ENCODE measurements at places on chromosomes 3 and 15.
A peak's percentile ranks its signal among the peaks of the same experiment; 100 is the strongest.

DNA sequence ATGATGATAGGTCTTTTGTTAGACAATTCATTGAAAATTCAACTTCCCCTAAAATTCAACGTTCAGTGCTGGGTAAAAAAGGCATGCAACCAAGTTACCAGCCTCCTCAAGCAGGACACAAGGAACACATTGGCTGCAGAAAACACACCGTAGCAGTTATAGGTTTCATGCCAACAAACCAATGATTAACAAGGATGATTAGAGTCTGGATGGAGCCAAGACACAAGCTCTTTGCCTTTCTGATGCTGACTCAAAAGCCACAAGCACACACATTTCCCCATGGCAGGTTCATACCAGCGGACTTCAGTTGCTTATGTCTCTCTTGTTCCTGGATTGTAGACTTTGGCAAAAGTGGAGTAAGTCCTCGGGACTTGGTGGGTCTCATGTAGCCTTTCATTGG is 105.8 kb downstream of the DHX30 start:
- H3K4me3 ChIP-seq = no peak overlapping the region
- no peak for DNase-seq
- H3K36me3 ChIP-seq = no peaks in the 10 kb centered on the region
- H3K27ac ChIP-seq = no peak overlapping the region
- no peaks in the 10 kb centered on the region for H3K27me3 ChIP-seq
- peaks cover 31% of the 10 kb centered on the region for H3K4me1 ChIP-seq

DNA sequence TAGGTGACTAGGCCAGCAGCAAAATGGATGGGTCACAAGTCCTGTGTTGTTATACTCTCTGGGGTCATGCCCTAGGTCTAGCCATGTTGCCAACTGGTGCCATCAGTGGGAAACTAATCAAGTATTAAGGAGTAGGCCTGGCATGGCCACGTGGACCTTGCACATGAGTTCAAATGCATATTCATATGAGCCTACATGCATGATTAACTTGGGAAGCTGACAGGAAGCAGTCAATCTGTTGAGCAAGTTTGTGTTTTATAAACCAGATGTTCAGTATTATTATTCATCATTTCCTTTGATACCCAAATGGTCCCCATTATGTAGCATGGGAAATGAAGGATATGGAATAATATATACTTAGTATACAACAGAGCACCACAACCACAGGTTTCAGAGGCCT is 95.0 kb downstream of the LRTM1 start:
- H3K4me3 ChIP-seq = no peak overlapping the region
- H3K27ac ChIP-seq = no peak overlapping the region
- H3K36me3 ChIP-seq = no peaks in the 10 kb centered on the region
- DNase-seq = no peak
- H3K27me3 ChIP-seq = no peaks in the 10 kb centered on the region

DNA sequence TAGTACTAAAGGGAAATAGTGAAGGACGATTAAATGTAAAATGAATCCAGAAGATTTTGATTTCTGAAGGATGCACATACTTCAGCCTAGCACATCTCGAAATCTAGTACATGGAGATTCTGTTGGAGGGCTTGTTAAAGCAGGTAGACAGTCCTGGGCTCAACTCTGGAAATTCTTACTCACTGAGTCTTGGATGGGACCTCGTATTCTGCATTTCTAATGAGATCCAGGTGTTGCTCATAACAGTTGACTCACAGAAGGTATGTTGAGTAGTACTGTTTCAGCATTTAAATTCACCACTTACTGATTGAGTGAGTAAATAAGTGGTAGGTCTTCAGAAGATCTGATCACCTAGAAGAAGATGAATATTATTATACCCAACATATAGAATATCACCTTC is 623.4 kb upstream of the SGO1 start:
- no peak for DNase-seq
- H3K27ac ChIP-seq = no peak overlapping the region
- no peaks in the 10 kb centered on the region for H3K36me3 ChIP-seq
- no peaks in the 10 kb centered on the region for H3K4me1 ChIP-seq
- no peak overlapping the region for H3K4me3 ChIP-seq
- no peaks in the 10 kb centered on the region for H3K27me3 ChIP-seq

- H3K27ac ChIP-seq = no peak overlapping the region
- H3K36me3 ChIP-seq = no peaks in the 10 kb centered on the region
- no peaks in the 10 kb centered on the region for H3K4me1 ChIP-seq
- no peak for DNase-seq
- H3K27me3 ChIP-seq = peaks cover 3% of the 10 kb centered on the region
Measured at GRCh38 chr15:66171841-66172240, 81.7 kb downstream of the MEGF11 start.

DNA sequence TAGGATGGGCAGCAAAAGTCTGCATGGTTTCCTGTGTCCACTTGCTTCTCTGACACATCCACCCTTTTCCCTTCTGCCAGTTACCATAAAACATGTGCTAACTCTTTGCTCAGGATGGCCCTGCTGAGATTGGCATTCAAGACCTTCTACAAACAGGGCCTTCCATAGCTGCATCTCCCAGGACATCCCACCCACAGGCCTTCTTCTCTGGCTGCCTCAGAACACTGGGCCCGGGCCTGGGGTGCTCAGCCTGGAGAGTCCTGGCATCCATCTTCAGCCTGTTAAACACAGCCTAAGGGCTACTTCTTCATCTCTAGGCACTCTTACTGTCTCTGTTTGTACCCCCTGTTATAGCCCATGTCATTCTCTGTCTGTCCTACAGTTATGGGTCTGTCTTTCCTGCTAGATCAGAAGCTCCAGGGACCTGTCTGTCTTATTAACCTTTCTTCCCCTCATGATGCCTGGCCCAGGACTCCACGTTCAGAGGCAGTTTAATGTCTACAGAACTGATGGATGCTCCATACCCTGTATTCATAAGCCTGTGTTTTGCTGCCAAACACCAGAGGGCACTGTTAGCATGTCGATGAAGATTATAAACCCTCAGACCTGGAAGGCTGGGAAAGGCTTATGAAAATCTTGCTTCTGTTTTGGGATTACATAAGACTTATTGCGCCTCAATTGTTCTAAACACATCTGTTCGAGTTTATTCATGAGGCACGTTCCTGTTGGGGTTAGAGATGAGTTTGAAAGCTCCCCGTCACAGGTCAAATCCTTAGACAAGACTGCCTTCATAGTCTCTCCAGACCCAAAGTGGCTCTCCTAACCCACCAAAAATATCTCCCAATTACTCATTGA is 16.5 kb downstream of the SEMA3G start:
- H3K27ac ChIP-seq = peak overlapping the region; percentile 58
- peak; percentile 63 for DNase-seq
- H3K27me3 ChIP-seq = no peaks in the 10 kb centered on the region

DNA sequence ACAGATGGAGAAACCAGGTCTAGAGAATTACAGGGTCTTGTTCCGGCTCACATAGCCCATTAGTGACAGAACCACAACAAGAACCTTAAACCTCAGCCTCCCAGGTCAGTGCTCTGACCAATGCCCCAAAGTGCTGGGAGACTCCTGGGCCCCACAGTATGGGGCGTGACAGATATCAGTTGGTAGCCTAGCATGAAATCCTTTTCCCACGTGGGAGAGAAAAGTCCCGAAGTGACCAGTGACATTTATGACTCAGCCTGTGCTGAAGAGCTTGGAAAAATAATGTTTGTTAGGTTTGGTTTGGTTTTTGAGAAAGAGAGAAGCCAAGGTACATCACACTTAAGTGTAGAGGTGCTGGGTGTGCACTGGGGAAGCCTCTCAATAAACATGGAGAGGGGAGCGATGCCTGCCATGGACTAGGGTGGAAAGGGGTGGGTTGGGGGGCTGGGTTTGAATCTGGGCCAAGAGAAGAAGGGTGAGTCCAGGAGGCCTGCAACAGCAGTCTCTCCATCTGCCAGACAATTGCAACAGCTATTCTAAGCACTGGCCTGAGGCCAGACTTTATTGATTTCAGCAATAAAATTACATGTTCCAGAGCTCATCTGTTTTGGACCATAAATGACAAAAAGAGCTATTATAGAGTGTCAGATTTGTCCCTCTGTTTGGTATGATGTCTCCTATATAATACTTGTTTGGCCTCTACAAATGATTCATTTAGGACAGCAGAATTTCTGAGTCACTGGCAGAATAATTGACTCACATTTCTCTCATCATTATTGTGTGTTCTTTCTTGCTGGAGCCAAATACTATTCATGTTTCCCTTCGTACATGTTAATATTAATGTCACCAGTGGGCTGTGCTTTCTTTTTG is 43.4 kb downstream of the C2CD4A start:
- H3K4me3 ChIP-seq = no peak overlapping the region
- H3K36me3 ChIP-seq = no peaks in the 10 kb centered on the region
- no peaks in the 10 kb centered on the region for H3K27me3 ChIP-seq
- H3K27ac ChIP-seq = peak overlapping the region; percentile 74

GRCh38 chr3:100404250-100404548 is 2.9 kb downstream of the LNP1 start:
- no peaks in the 10 kb centered on the region for H3K27me3 ChIP-seq
- H3K4me1 ChIP-seq = peaks cover 30% of the 10 kb centered on the region
- H3K4me3 ChIP-seq = no peak overlapping the region
- DNase-seq = no peak
- no peaks in the 10 kb centered on the region for H3K36me3 ChIP-seq
- no peak overlapping the region for H3K27ac ChIP-seq

- no peaks in the 10 kb centered on the region for H3K27me3 ChIP-seq
- no peaks in the 10 kb centered on the region for H3K36me3 ChIP-seq
- H3K27ac ChIP-seq = peak overlapping the region; percentile 80
Measured at GRCh38 chr3:16770021-16770420, 114.7 kb upstream of the PLCL2 start.

DNA sequence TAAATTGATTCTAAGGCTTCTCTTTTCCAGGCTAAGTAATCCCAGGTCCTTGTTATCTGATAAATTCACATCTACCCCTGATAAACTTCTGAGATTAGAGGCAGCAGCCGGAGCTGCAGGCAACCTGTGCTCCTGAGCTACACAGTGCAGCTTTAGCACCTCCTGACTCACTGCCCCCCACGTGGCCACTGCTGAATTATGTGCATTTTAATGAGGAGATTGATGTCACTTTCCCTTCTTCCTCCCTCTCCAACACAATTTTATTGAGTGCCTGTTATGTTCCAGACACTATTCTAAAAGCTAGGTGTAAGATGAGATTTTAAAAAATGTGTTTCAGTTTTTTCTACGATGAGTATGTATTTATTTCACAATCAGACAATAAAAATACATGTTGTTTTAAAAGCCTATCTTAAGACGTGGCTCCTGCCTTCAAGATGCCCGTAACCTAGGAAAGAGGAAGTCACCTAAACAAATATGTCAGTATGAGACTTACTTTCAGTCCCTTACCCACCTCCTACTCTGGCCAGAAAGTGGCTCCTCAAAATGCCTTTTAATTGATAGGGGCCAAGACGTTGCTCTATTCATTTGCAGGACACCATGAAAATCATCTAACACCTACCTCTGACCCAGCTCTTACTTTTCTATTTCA is 161.5 kb upstream of the PFN2 start:
- no peak overlapping the region for H3K27ac ChIP-seq
- no peaks in the 10 kb centered on the region for H3K36me3 ChIP-seq
- no peak for DNase-seq
- no peaks in the 10 kb centered on the region for H3K4me1 ChIP-seq
- no peaks in the 10 kb centered on the region for H3K27me3 ChIP-seq

DNA sequence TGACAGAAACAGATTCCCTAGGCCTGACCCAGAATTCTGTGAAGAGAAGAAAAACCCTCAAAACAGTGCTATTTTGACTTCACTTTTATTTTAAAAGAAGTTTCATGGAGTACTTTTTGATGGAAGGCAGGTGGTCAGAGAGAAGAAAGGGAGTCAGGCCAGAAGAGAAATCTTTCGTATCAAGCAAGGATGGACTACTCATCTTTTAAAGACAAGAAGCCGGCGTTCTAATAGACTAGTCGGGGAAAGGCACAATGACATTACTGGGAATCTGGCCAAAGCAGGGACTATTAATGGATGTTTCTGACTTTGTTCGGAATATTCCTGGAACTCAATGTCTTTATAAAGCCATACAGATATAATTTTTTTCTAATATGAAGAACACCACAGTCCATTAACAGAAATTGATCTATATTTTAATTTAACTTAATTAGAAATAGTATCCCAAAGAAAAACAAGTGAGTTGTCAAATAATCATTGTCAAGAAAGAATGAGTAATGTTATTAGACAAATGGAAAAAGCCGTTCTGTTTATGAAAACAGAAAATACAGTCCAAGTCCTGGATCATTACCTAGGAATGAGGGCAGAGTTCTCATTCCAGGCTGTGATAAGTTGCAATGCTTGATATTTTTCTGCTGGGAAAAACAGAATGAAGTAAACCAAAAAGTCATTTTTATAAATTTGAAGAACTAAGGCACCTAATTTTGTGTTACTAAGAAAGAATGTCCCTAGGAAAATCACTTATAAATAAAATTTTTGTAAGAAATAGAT is 23.7 kb upstream of the PCOLCE2 start:
- no peaks in the 10 kb centered on the region for H3K27me3 ChIP-seq
- DNase-seq = no peak
- H3K4me3 ChIP-seq = no peak overlapping the region
- H3K36me3 ChIP-seq = no peaks in the 10 kb centered on the region

DNA sequence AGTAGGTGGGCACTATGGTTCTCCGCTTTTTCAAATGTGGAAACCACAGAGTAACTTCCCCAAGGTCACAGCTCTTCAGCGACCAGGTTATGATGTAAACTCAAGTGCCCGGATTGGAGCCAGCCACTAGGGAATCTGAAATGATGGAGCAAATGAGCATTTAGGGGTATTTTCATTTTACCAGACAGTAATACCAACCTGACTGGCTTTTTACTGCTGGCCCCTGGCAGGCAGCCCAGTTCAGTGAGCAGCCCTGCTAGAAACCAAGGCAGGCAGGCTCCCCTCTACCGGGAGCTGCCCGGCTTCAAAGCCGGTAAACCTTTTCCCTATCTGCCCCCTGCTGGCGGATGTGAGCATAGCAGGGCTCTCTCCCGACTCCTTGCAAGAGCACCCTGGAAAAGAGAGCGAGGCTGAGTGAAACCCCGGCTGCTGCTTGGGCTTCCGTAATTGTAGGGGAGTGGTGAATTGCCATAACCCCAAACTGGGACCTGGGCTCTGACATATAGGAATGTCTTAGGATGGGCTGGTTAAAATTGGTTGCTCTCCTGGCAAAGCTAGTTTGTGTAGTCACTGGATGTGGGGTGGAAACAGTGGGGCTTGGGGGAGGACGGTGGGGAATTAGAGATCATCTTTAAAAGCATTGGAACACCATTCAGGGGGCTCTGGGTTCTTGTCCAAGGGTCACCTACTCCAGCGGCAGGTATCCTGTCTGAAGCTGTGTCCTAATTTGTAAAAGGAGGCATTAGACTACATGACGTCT is 98.0 kb upstream of the TNFAIP8L3 start:
- no peaks in the 10 kb centered on the region for H3K36me3 ChIP-seq
- DNase-seq = peak; percentile 75
- H3K27me3 ChIP-seq = no peaks in the 10 kb centered on the region
- H3K4me3 ChIP-seq = no peak overlapping the region
- peaks cover 26% of the 10 kb centered on the region for H3K4me1 ChIP-seq

- H3K4me3 ChIP-seq = no peak overlapping the region
- DNase-seq = peak; percentile 55
- no peaks in the 10 kb centered on the region for H3K36me3 ChIP-seq
- peaks cover 37% of the 10 kb centered on the region for H3K4me1 ChIP-seq
- H3K27ac ChIP-seq = peak overlapping the region; percentile 48
Measured at GRCh38 chr3:194871143-194871863, 185.6 kb downstream of the FAM43A start.

All from gastrocnemius medialis (tissue), 4 donors.